Myocyte (in vitro differentiated cells): ENCODE measurements at places on chromosomes 5 and 9.

DNA sequence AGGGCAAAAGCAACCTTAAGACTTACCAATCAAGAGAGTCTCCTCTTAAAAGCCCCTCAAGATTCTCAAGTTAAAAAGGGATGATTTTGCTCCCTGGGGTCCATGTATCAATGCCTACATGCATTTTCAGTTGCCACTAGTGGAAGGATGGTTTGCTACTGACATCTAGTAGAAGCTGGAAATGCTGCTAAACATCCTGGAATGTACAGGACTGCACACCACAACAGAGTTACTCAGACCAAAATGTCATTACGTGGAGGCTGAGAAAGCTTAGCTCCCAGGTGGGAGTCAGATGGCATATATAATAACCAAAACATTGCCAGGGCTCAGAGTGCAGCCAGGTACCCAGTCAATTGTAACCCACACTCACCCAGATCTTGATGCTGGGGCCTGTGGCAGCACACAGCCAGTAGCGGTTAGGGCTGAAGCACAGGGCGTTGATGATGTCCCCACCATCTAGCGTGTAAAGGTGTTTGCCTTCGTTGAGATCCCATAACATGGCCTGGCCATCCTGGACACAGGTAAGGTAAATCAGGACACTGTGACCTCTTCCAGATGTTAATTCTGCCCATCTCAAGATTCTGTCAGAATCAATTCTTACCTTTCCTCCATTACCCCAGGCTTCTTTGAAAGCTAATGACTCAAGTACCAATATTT lies 5.8 kb downstream of the RACK1 start:
- no peak for DNase-seq

DNA sequence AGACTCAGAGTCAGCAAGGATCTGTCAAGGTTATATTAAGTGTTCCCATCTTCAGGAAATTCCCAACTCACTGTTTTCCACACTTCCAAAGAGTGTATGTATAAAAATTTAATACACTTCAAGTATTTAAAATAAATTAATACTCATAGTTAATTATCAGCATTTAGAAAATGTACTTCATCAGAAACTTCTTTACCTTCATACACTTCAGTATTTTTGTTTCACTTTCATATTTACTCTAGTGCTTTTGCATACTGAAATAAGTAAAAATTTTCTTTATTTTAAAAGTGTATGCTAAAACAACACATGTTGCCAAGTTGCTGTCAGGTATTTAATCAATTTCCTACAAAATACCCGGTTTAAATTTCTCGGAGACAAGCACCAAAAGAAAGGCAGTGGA lies 16.5 kb downstream of the RICTOR start:
- no peak for DNase-seq

DNA sequence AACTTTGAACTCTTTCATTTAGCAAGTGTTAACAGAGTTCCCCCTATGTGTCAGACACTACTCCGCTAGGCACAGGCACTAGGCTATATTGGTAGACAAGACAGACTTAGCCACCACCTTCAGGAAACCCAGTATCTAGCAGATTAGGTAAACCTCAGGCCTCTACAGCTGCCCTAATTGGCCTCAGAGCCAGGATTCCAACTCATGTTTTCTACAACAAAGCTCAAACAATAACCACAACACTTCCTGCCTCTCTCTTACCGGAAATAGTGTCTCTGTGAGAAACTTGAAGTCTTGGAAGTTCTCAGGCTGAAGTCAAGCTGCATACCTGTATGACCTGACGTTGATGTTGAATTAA lies 116.6 kb upstream of the SLC44A1 start:
- DNase-seq, result peak; percentile 55

GRCh38 chr9:124306098-124306735 lies 48.5 kb downstream of the NEK6 start:
- peak; percentile 74 for DNase-seq

DNA sequence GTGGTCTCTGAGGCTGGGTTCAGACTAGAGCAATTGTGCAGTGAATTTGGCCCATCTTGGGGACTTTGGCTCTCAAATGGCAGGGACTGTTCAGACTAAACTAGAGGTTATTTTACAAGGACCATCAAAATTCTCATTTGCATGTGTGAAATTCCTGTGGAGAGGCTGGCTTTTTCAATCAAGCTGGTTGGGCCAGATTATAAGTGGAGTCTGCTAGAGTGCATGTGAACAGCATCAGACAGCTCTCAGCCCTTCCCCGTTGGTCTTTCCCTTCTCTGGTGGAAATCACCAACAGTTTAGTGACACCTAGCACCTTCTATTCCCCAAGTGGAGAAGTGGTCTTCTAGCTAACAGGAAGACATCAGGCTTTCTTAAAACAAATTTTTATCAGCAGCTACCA lies 301.3 kb downstream of the CWC27 start:
- DNase-seq, result peak; percentile 18

- DNase-seq, result no peak
These were observed 636 bp downstream of the PRDM12 start for GRCh38 chr9:130665029-130665430.

DNA sequence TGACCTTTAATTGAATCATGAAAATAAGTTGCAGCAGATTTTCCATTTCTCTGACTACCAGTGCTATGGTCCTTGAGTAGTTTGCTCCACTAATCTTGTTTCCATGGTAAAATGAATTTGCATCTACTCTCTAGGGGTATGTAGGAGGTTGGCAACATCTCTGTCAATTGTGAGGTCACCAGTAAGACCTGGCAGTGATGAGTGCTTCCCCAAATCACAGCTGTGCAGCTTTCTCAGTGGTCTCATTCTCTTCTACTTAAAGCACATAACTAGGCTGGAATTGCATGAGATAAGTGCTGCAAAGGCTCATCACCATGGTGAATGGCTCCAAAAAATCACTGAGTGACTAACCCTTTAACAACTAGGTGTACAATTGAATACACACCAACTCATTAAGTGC lies 36.3 kb downstream of the ADAMTS19 start:
- no peak for DNase-seq

DNA sequence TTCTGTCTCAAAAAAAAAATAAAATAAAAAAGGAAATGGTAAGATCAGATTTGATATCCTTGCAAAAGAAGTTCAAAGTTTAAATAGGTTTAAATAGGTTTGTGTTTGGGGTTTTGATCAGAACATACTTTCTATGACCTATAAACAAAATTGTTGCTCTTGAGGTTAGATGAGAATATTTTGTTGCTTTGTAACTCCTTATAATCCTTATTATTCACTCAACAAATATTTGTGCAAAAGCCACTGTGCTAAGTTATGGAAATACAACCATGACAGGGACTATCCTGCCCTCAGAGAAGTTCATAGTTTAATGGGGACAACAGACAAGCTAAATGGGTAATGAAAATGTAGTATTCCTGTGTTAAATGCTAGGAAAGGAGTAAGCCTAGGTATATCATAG lies 71.5 kb downstream of the INVS start:
- DNase-seq, result no peak

- no peak for DNase-seq
These were observed 19.2 kb downstream of the PRRC1 start for GRCh38 chr5:127536687-127537086.

DNA sequence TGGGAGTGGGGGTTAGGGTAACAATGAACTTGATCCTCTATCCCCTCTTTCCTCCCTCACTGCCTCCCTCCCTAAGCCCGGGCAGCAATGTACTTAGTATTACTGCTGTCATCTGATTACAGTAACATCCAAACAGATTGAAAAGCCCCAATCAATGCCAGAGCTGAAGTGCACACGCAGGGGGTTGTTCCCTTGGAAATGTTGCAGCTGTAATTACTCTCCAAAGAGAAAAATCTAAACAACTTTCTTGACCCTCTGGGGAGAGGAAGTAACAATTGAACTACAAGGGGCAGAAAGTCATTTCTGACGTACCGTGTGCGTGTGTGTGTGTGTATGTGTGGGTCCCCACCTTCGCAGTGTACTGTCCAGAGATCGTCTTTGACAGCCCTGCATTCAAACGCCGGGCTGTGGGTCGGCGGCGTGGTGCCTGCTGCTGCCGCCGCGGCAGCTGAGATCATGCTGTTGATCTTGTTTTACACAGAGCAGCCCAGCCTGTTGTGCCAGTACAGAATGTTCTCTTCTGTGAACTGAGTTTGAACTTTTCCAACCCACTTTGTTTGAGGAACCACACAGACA lies 66.0 kb upstream of the KLF9 start:
- peak; percentile 70 for DNase-seq

DNA sequence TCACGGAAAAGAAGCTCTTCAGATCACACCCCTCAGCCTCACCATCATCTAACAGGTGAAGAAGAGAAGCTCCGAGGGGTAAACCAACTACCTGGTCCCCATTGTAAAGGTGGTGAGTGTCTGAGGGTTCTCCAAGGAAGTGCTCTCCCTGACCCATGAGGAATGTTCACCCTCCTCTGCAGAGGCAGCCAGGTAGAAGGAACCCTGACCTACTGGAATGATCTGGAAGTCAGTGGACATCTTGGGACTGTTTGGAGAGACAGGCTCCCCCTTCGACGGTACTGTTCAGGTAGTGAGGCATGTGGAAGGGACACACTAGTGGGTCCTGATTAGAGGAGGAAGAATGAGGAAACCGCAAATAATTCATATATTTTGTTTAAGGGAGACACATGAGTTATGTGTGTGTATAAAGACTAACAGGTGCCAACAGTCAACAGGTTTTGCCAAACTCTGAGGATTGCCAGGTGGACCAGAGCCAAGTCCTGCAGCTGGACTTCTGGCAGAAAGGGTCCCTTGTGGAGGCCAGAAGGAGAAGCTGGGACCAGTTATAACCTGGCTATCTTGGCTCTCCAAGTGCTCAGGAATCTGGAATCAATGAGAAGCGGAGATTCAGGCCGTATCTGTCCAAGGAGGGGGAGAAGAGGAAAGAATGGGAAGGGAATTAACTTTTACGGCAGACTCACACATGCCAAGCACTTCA lies 3.0 kb upstream of the ZBTB34 start:
- DNase-seq, result peak; percentile 28

DNA sequence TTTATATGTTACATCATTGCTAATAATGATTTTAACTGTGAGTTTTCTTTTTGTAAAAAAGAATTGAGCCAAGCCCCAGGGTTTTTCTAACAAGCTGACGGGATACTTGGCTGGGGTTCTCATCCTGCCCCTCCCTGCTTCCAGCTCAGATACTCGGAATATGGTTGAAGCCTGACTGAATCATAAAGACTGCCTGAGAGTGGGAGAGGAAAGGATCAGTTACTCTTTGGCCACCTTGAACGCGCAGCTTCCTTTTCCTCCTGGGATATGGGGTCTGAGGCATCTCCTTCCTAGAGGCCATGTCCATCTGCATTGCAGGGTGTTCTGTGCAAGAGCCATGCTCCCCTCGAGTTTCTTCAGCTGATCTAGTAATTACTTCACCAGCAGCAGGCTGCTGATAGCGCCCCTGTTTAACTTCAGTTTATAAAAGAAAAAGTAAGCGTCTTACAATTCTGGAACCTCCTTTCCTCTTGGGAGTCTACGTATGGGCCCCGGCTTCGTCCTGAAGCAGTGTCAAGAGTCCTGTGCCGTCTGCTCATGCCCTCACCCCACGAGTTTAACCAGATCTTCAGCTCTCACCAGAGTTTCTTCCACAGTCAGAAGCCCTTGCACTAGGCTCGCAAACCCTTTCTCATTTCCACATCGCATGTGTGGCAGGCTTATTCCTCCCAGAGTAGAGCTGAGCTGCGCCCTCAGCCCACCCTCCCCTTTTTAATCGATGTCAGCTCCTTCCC lies 130.0 kb downstream of the MVB12B start:
- no peak for DNase-seq

DNA sequence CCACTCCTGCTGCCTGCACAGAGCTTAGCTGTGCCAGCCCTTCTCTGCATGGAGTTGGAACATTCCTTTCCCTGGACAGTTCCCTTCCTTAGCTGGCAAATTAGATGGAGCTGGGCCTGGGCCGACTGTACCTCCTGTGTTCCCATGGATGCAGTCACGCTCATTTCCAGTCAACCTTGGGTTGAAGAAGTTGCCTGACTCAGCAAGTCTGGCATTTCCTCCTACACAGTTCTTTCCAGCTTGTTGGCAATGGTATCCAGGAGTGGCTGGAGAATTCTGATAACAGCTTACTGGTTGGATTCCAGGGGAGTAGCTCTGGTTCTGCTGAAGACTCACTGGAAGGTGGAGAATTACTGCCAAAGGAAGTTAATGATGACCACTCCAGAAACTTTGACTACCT lies 9.2 kb upstream of the TAF1L start:
- DNase-seq, result peak; percentile 12

DNA sequence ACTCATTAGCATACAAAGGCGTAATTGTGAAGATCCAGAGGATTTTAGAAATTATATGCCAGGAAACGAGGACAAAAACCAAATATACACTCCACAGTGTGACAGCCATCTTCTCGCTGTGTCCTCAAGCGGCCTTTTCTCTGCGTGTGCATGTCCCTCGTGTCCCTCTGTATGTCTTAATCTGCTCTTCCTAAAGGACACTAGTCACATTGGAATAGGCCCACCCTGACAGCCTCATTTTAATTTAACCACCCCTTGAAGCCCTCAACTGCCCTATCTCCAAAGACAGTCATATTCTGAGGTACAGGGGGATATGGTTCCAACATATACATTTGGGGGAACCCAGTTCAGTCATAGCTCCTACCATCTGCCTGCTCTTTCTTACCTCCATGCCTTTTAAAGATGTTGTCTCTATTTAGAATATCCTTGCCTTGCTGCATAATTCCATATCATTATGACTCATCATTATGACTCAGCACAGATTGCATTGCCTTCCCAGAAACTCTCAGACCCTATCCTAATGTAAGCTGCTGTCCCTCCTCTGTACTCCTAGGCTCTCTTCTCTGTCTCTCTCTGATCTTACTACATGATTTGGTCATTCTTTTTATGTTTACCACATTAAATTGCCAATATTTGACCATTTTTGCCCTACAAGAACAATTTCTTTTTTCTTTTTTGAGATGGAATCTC lies 210.9 kb downstream of the AOPEP start:
- peak; percentile 49 for DNase-seq

DNA sequence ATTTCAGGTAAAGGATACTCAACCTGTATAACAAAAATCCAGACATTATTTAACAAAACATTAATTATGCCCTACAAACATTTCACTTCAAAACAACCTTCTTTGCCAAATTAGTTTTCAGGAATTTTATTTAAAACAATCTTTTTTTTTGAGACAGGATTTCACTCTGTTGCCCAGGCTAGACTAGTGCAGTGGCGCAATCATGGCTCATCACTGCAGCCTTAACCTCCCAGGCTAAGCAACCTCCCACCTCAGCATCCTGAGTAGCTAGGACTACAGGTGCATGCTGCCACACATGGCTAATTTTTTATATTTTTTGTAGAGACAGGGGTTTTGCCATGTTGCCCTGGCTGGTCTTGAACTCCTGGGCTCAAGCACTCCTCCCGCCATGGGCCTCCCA lies 3.9 kb downstream of the FNIP1 start:
- no peak for DNase-seq

DNA sequence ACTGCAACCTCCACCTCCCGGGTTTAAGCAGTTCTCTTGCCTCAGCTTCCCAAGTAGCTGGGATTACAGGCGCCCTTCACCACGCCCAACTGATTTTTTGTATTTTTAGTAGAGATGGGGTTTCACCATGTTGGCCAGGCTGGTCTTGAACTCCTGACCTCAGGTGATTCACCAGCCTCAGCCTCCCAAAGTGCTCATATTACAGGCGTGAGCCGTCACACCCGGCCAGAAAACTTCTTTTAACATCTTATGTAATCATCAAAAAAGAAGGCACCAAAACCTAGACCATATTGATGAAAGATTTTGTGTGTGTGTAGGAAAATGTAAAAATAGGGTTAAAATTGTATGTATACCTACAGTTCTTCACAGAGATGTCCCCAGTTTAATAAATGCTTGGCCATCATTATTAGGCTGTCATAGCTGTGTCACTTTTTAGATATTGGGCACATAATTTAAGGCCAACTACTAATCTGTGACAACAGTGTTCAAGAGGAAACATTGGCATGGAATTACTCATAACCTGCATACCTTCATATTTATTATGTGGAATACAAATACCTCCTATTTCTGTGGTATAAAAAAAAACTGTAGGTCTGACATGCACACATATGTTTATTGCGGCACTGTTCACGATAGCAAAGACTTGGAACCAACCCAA lies 44.4 kb downstream of the RAD50 start:
- DNase-seq, result peak; percentile 19
